HCT116 (cell line): ENCODE measurements at places on chromosomes 7 and 10.

DNA sequence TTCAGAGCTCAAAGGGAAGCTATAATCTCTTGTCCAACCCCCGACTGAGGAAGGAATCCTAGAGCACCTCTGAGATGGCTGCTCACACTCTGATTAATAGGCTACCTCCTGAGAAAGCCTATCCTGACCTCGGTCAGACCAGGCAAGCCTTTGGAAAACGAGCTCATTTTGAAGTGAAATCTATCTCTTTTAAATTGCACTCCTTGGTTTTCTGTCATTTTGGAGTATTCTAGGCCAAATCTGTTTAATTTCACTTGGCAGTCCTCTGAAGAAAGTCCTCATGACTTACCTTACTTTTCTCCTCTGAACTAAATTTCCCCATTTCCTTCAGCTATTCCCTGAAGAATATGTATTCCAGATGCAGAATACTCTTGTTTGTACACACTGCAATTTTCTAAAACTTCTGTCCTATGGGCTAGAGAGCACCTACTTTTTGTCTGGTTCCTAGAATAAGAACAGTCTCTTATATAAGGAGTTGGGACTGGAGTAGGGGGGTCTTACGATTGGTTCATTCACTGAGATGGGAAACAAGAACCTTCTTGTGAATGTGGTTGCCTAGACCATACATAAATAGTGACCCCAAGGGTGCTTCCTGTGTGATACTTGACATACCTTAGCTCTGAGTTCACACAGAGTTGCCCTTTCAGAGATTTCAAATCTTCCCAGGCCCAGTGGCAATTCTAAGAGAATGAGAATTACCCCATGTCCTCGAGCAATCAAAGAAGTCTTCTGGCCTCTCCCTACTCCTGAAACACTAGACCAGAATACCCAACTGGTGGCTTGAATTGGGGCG is 31.9 kb upstream of the HPS1 start:
- no peak for DNase-seq

DNA sequence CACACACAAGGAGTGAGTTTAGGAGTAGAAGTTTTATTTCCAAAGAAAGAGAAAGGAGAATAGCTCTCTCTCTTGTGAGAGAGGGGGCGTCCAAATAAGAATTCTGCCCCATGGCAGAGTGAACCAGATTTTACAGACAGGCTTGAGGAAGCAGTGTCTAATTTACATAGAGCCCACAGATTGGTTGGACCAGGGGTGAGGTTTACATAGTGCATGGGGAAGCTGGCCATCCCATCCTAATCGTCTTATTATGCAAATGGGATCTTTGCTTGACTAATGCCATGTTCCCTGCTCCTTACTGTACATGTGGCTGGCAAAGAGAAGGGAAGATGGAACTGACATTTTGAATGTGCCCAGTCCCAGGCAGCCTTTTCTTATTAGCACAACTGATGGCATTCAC is 60.0 kb upstream of the ACSM6 start:
- DNase-seq = no peak

DNA sequence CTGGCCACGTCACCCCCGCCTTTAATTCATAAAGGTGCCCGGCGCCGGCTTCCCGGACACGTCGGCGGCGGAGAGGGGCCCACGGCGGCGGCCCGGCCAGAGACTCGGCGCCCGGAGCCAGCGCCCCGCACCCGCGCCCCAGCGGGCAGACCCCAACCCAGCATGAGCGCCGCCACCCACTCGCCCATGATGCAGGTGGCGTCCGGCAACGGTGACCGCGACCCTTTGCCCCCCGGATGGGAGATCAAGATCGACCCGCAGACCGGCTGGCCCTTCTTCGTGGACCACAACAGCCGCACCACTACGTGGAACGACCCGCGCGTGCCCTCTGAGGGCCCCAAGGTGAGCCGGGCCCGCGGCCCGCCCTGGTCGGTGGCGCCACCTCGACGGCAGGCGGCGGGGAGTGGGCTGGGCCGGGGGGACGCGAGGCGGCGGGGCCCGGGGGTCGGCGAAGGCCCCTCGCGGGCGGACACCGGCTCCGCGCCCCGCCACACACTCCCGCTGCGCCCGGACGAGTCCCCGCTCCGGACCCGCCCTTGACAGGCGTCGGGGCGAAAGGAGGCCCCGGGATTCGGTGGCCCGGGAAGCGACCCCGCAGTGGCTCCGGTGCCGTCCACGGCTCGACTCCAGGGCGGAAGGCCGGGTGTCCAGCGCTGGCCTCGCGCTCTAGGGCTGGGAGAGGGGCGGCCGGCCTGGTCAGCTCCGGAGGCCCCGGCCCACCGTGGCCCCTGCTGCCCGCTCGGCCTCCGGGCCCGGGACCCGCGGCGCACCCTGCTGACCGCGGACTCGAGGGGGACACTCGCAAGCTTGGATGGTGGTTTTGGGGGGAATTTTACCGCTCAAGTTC is 557 bp downstream of the BAG3 start:
- no peak for DNase-seq

- no peak for DNase-seq
These were observed 12.3 kb downstream of the SH3PXD2A start for GRCh38 chr10:103843045-103843444.

GRCh38 chr10:60942788-60943315 is 1.1 kb downstream of the RHOBTB1 start:
- DNase-seq = no peak

- DNase-seq = no peak
These were observed 14.4 kb downstream of the SCIN start for GRCh38 chr7:12584930-12585329.

- no peak for DNase-seq
These were observed 1.8 kb downstream of the PALD1 start for GRCh38 chr10:70480239-70480861.

DNA sequence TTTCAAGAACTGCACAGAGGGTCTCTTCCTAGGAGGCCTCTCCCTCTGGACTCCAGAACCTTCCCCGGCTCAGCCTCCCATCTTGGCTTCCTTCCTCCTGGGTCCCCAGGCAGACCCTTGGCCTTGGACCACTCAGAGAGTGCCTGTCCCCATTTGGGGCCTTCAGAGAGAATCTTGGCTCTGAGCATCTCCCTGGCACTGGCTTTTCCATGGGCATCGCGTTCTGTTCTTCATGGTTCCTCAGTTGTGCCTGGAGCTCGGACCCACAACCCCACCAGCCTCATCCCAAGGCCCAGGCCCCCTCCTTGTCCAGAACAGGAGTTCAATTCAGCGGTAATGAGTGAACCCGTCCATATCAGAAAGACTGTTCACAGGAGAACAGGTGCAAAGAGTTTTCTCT is 73.4 kb downstream of the VIPR2 start:
- no peak for DNase-seq

- DNase-seq = peak; percentile 2
These were observed 19.2 kb downstream of the AKR1C8 start for GRCh38 chr10:5165738-5166137.

DNA sequence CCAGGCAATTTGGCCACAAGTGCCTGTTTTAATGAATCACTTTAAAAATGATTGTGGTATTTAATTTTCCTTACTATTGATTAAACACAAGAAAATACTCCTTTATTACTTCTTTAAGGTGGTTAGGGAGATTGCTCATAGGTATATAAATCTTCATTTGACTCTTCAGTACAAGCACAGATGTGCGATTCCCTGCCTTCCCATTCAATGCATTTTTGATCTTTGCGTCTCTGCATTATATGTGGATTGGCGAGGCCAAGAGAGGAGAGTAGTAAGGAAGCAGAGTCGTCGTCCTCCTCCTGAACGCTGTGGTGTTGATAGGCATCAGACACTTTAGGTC is 683.7 kb downstream of the LRMDA start:
- DNase-seq = no peak

DNA sequence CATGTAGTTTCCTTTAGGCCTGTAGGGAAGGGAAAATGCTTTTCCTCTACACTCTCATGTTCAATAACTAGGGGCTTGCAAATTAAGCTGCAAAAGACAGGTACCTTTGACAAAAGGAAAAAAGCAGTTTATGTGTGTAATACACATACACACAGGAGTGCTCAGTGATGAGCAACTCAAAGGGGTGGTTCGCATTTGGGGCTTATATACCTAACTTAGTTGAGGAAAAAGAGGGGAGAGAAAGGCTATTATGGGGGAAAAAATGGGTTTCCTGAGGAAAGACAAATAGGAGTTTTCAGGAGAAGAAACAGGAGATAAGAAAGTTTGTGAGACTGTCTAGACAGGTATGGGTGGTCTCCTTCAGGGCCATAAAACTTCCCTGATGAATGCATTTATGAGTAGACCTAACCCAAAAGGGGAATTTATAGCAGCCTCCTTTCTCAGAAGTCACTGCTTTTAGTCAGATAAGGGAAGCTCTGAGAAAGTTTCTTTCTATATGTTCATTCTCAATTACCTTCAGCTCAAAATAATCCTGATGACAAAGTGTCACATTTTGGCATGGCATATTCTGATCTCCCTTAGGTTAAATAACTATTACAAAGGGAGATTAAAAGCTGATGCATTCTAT is 55.2 kb upstream of the EZH2 start:
- DNase-seq = no peak

- DNase-seq = no peak
These were observed 795.3 kb upstream of the CELF2 start for GRCh38 chr10:10222304-10222841.

GRCh38 chr10:7036951-7037350 is 373.9 kb downstream of the SFMBT2 start:
- no peak for DNase-seq

DNA sequence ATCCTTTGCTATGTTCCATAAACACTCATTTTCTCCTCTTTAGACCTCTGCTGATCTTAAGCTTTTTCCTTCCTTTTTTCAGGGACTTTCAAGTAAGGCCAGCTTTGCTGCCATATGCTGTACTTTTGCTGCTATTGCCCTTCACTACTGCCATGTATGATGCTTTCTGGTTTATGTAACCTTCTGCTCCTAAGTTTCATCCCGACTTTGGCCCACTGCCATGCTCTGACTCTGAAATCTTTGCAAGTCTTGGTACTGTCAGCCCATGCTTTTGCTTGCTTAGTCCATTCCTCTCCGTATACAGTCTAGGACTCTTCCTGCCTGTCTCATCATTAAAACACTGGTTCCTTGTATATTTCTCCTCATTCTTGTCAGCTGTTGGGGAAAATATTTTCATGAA is 152.4 kb downstream of the RNF133 start:
- DNase-seq = no peak

DNA sequence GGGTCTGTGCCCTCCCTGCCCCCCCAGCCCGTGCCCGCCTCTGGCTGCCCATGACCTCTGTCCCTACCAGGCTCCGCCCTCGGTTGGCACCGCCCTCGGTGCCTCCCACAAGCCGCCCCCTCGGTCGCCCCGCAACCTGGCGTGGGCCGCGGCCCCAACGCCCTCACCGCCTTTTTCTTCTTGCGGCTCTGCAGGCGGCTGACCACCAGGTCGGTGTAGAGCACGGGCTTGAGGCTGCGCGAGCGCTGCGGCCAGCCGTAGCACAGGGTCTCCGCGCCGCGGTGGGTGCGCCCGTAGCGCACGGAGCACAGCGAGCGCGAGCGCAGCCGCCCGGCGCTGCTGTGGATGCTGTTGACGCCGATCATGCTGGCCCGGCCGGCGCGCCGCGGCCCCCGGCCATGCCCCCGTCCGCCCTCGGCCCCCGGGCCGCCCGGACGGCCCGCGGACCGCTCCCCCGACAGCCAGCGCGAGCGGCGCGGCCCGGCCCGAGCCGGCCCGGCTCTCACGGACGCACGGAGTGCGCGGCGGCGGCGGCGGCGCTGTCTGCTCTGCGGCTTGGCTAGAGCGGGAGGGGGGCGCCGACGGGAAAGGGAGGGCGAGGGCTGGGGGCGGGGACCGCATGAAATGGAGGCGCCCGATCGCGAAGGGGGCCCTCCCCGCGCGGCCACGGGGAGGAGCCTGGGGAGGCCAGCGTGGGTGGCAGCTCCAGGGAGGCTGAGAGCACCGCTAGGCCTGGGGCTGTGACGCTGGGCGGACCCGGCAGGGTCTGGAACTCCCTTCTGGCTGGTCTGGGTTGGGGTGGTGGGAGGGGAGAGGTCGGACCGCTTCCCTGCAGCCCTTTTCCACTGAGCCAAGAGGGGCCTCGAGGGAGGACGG is 9.6 kb downstream of the PSD start:
- DNase-seq = no peak

DNA sequence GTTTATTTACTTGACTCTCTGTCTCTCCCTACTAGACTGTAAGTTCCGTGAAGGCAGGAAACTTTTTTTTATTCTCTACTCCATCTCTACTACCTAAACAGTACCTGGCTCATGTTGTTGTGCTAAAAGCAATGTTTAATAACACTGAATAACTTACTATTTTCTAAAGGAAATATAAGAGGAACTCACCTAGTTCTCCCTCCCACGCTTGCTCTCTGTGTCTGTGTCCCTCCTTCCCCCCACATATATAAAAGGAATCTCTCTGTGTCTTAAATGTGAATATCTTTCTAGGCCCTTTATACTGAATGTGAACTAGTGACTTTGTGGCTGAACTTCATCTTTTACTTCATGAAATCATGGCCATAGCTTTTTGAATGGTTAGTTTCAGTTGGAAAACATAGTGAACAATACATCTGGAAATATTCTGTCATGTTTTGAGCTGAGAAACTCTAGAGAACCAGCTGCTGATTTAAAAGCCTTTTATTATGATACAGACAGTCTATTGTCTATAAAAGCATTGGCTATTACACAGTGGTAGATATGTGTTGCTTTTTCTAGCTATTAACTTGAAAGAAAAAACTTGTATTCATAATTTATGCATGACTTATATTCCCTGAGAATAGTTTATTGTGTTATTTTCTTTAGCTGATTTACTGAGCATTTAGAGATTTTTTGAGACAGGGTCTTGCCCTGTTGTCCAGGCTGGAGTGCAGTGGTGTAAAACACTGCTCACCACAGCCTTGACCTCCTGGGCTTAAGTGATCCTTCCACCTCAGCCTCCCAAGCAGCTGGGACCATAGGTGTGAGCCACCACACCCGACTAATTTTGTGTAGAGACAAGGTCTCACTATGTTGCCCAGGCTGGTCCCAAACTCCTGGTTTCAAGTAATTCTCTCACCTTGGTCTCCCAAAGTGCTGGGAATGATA is 42.5 kb downstream of the VCL start:
- DNase-seq = no peak

DNA sequence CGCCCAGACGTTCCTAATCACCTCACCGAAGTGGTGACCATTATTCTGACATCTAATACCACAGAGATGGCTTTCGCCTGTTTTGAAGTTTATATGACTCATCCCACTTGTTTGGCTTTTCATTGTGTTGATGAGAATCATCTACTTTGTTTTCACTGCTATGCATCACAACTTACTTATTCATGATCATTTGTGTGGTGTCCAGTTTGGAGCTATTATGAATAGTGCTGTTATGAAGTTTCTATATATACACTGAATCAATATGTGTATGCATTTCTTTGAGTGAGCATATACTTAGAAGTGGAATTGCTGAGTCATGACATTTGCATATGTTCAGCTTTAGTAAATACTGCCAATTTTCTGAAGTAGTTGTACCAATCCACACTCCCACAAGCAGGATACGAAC is 38.6 kb upstream of the TNKS2 start:
- no peak for DNase-seq

GRCh38 chr10:125010362-125010761 is 68.4 kb downstream of the ZRANB1 start:
- DNase-seq = no peak

GRCh38 chr10:69835875-69836730 is 34.4 kb downstream of the COL13A1 start:
- DNase-seq = no peak

GRCh38 chr10:133616371-133617130 is 10.0 kb downstream of the FRG2B start:
- no peak for DNase-seq

- DNase-seq = no peak
These were observed 7.3 kb downstream of the ELMO1 start for GRCh38 chr7:37441386-37441760.

GRCh38 chr7:127362364-127363027 is 30.0 kb downstream of the ZNF800 start:
- no peak for DNase-seq
